ENCODE measurements at places on chromosomes 4 and X. TPM values are rescaled to one million over a fixed set of nuclear protein-coding genes. Genes with fewer than 3 reads are reported as not detected.

Gene CXCL10
- not detected for total RNA-seq

DNA sequence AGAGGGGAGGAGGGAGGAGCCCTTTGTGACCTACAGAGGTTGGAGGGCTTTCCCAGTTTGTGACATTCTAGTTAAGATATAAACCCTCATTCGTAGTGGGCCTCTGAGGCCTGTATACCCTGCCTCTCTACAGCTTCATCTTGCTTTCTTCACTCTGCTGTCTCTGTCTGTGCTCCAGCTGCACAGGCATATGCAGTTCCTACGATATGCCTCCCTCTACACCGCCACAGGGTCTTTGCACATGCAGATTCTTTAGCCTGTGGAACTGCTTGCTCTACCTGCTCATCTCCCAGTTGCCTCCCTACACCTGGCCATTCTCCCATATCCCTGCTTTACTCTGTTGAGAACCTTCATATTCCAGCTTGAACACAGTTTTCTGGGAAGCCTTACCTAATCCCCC, 38.1 kb downstream of the SLIT2 start:
- H3K27me3 ChIP-seq, result no peaks in the 10 kb centered on the region
- H3K36me3 ChIP-seq, result no peaks in the 10 kb centered on the region
- H3K27ac ChIP-seq, result no peak overlapping the region
- no peaks in the 10 kb centered on the region for H3K4me1 ChIP-seq

Gene MSX1
- not detected for total RNA-seq

- H3K4me1 ChIP-seq, result no peaks in the 10 kb centered on the region
- H3K36me3 ChIP-seq, result no peaks in the 10 kb centered on the region
- H3K27me3 ChIP-seq, result no peaks in the 10 kb centered on the region
- DNase-seq, result no peak
- H3K4me3 ChIP-seq, result no peak overlapping the region
These were observed 80.5 kb downstream of the CASP3 start for GRCh38 chr4:184568770-184569169.

All from B cell (primary cell).